Foreskin keratinocyte (primary cell): ENCODE measurements at places on chromosomes 12 and 14. TPM values are rescaled to one million over a fixed set of nuclear protein-coding genes. Genes with fewer than 3 reads are reported as not detected.

TPPP2 gene
- total RNA-seq = not detected in 2 replicates

NKX2-8 gene
- not detected in 2 replicates for total RNA-seq

IL26 gene
- total RNA-seq = not detected in 2 replicates

DACT1 gene
- 0.07 and 0.20 TPM in 2 replicates for total RNA-seq
